RPMI7951 (cell line): ENCODE measurements at places on chromosomes 16 and 17. TPM values are rescaled to one million over a fixed set of nuclear protein-coding genes. Genes with fewer than 3 reads are reported as not detected.

Gene PYDC1
- total RNA-seq = not detected in 2 replicates

Gene RNF222
- total RNA-seq = not detected in 2 replicates

DNA sequence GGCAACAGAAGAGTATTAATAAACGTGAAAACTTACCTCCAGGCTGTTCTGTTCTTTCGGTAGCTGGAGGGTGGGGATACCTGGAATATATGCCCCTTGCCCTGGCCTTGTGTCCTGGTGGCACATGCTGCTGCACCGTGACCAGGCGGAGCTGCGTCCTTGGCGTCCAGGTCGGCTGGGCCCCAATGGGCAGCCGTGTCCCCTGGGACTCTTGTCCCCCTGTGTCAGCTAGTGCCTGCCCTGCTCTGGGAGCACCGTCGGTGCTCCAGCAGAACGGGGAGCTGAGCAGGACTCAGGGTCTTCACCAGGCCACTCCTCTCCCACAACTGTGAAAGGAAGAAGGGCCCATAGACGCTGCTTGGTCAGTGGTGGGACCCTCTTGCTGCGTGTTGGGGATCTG, 7.9 kb downstream of the ZNF213 start:
- DNase-seq = no peak

Gene TSPOAP1
- 0.68 and 0.84 TPM in 2 replicates for total RNA-seq

Gene PLCG2
- 0.10 and 0.36 TPM in 2 replicates for total RNA-seq

Gene ARRB2
- 10.6 and 14.3 TPM in 2 replicates for total RNA-seq
